ENCODE measurements at places on chromosomes 13 and 19.
A peak's percentile ranks its signal among the peaks of the same experiment; 100 is the strongest.

- no peak for DNase-seq
Measured at GRCh38 chr19:48122421-48122820, 11.8 kb upstream of the PLA2G4C start.

- no peak for DNase-seq
Measured at GRCh38 chr13:54029720-54030119, 1001.1 kb downstream of the OLFM4 start.

DNA sequence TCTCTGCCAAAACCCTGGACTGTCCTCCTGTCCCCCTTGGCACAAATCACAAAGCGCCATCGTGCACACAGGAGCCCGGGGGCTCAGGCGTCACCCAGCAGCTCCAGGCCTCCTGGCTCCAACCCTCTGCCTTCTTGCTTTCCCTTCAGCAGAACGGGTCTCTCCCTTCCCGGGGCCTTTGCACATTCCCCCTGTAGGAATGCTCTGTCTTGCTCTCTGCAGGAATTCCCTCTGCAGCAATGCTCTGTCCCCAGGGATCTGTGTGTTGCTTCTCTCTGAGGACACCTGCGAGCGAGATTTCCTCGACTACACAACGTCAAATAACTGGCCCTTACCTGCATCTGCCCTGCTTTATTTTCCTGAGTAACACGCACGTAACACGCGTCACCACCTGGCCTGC lies 13.3 kb upstream of the RASA3 start:
- no peak for DNase-seq

DNA sequence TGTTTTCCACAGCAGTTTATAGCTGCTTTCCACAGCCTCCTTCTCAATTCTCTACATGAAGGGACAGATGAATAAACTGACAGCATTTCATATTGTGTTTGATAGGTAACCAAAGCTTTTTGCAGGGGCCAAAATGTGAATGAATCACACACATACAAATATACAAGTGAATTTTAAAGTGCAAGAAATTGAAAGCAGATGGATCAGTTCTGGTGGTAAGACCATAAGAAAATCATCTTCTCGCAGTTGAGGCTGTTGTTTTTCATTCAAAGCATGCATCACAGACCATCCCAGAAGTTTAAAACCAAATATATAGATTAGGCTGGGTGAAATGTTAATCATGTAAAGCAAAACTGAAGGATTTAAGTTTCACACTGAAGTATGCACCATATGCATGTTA lies 1569.4 kb downstream of the PCDH9 start:
- DNase-seq = peak; percentile 42

DNA sequence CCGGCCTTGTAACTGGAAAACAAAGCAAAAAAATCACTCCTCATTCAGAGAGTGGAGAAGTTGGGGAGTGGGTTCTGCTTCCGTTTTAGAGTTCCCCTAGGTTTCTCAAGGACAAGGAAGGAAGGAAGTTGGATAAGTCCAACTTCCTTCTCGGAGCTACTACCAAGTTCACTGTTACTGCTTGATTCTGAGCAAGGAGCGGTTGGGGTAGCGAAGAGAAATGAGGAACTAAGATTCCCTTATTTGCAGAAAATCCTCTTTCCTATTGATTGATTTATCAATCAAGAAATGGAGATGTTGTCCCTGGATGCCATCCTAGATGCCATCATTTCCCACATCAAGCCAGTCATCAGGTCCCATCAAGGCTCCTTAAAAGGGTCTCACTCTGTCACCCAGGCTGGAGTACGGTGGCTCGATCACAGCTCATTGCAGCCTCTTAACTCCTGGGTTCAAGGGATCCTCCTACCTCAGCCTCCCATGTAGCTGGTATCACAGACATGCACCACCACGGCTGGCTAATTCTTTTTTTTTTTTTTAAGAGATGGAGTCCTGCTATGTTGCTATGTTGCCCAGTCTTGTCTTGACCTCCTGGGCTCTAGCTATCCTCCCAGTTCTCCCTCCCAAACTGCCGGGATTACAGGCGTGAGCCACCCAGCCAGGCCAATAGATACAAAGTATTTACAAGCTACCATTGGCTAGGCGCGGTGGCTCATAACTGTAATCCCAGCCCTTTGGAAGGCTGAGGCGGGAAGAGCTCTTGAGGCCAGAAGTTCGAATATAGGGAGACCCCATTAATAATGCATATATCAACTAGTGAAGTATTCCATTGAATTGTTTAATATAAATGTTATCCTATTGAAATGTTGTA lies 809 bp upstream of the B9D2 start:
- no peak for DNase-seq

- no peak for DNase-seq
Measured at GRCh38 chr19:14530506-14530905, 1.1 kb downstream of the TECR start.

DNA sequence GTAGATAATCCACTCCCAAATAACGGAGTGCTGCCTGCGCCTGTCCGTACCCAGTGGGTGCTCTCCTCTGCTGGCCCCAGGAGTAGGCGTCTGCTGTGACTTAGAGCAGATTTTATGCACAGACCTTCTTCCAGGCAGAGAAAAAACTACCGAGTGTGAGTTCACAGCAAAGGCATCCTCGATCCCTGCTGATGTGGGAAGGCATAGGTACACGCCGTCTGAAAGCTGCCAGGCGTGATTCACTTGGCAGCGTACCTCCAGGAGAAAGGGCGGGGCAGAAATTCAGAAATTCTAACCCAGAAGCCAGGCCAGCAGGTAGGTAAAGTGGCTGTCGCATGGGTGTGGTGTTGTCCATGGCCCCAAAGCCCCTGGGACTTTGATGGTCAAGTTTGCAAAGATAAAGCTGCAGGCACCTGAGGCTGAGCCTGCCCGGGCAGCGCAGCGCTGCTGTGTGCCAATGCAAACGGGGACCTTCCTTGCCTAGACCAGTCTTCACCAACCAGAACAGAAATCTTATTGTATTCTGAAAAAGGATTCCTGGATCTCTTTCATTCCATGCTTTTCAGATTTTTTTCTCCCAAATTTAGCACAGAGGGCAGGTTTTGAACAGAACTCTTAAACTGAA lies 36.3 kb downstream of the COL4A2 start:
- DNase-seq = no peak

DNA sequence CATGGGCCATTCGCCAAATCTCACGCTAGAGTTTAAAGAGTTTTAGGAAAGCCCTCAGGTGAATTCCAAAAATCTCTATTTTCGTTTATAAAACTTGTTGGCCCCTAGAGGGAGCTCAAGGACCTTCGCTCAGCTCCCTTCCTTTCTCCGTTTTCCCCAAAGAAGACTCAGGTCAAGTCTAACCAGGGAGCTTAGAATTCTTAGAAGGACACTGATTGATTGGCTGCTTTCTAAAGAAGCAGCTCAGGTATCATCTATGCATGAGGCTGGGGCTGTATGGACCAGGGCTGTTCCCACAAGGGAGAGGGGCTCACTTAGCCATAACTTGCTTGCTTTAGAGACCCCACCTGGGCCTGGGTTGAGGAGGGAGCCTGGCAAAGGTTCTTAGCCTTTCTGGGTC lies 20.5 kb downstream of the DZIP1 start:
- DNase-seq = peak; percentile 72

GRCh38 chr13:98927951-98928927 lies 49.6 kb downstream of the DOCK9 start:
- DNase-seq = peak; percentile 90

DNA sequence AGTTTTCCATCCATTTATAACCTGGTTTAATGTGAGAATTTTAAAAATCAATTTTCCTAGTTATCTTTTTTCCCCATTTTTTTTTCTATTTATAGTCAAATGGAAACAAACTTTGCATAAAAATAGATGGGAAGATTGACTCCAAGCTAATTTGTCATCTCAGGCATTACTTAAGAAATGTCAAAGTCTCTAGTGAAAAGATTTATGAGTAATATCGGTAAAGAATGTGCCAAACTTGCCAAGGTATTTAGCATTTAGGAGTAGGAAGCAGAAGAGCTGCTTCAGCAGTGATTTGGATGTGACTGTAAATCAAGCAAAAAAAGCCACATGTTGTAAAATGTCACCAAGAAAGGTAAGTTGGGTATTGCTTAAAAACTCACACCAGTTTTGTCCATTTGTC lies 108.6 kb downstream of the LACC1 start:
- peak; percentile 55 for DNase-seq

DNA sequence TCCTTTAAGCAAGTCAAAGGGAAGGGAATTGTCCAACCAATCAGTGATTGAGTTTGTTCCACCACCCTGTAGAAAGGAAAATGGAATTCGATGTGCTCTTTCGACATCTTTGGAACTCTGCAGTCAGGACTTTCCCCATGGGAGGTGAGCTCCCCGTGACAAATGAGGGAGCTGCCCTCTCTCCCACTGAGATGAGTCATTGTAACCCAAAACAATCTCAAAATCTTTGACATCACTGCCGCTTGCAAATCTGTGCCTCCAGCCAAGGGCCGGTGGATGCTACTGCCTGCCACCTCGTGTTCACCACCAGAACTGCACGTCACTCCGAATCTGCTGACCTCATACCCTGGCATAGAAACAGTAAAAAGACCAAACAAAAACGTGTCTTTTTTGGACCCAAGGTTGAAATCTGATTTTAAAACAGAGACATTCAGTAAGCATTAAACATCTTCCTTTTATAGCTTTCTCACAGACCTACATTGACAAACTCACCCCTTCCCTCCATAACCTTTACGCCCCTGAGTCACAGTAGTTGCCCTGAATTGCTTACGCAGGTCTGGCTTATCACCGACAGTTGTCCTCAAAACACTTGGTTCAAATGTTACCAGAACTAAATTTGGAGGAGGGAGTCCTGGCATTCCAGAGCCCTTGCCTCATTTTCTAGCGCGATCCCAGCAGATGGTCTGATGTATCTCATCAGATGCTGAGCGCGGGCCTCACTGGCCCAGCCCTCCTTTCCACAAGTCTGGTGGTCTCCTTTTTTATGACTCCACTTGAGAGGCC lies 105.2 kb downstream of the COL4A2 start:
- DNase-seq = peak; percentile 99

DNA sequence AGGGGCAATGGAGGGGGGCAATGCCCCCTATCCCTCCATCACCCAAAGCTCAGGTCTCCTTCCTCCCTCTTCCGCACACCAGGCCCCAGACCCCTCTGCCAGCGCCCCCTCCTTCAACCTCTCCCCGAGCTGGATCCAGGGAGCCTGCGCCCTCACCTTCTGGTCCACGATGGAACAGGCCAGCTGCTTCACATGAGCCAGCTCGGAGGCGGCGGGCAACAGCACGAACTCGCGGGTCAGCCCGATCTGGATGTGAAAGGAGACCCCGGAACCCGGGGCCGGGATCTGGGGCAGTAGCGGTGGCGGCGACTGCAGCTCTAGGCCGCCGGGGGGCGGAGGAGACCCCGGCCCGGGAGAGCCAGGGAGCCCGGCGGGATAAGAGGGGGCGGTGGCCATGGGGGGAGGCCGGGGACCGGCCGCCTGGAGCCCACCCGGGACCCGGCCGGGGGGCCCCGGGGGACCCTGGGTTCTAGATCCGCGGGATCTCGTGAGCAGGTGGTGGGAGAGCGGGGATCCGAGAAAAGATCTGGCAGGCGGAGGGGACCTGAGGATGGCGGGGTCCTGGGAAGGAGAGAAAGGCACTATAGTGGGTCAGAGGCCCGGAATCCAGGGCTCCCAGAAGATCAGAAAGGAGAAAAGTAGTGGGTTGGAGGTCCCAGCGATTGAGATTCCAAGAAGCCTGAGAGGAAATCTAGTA lies 791 bp downstream of the PRKD2 start:
- DNase-seq = no peak

- DNase-seq = peak; percentile 47
Measured at GRCh38 chr19:3270902-3271301, 46.4 kb downstream of the CELF5 start.

DNA sequence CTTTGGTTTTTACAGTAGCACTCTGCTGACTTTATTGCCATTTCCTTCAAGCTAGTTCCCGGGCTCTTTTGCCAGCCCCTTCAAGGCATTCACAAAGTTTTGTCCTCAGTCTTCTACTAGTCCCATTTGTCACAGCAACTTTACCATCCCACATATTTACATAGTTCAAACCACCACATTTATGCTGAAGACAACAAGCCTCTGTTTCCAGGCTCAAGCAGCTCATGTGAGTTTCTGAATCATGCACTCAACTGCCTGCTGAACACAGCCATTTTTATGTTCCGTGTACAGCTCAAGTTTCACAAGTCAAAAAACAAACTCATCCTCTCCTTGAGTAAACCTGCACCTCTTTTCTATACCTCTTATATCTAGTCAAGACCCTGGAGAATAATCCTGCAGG lies 977.0 kb upstream of the SLC10A2 start:
- peak; percentile 17 for DNase-seq

DNA sequence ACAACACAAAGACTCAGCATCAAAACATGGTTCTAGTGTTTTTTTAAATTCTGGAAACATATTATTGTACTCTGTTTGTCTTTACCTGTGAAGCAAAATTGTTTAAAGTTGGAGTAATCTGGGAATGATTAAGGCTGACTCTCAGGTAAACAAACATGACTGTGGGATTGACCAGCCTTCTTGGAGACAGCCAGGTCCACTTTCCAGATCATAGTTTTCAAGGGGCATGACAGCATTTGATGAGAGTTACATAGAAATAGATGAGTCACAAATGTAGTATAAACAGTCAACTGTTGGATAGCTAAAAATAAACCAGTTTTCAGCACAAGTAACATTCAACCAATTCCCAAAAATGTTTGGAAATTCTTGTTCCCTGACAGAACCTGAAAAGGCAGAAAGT lies 1680.9 kb downstream of the OLFM4 start:
- no peak for DNase-seq

DNA sequence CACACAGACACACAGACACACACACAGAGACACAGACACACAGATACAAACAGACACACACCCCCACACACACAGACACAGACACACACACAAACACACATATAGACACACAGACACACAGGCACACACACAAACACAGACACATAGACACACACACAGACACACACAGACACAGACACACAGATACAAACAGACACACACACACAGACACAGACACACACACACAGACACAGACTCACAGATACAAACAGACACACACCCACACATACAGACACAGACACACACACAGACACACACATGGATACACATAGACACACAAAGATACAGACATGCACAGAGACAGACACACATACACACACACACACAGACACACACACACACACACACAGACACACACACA lies 174.5 kb downstream of the URI1 start:
- DNase-seq = no peak

DNA sequence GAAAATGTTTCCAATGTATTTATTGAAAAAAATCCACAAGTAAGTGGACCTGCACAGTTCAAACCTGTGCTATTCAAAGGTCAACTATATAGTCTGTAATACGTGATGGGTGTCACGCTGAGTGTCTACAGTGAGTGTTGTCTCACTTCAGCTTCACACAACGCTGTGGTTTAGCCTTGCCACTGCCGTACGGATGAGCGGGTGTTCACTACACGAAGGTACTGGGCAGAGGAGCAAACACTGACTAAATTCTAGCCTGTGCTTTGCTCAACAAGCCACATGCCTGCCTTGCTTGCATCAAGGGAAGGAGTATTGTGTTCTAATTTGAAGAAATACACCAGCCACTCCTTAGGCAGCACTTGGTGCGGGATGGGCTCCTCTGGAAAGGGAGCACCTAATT lies 3.4 kb upstream of the FFAR3 start:
- no peak for DNase-seq

- DNase-seq = no peak
Measured at GRCh38 chr19:45920458-45920857, 5.9 kb upstream of the NANOS2 start.

- DNase-seq = no peak
Measured at GRCh38 chr13:109368230-109368629, 418.2 kb downstream of the IRS2 start.

Measured in fibroblast of lung (primary cell).